ENCODE measurements at places on chromosomes 5 and 9.

DNA sequence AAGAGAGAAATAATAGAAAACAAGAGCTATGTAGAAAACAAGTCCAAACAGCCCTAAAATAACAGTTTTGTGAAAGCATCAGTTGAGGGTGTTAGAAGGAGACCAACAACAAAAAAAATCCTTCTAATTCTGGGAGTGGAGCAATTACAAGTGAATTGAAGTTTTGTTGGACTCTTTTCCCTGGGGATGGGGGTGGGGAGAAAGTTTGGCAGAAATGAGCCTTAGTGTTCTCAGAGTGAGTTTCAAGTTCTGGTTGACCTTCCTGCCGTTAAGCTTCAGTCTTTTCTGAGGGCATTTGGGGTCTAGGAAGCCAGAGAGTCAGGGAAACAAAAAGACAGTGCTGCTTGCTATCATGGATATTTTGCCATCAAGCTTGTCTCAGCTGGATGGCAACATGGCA, 106.3 kb upstream of the TRIM32 start:
- no peak for DNase-seq

GRCh38 chr9:72150127-72150526, 887 bp downstream of the GDA start:
- DNase-seq, result no peak

GRCh38 chr5:126911986-126912385, 118.4 kb downstream of the MARCHF3 start:
- DNase-seq, result no peak

DNA sequence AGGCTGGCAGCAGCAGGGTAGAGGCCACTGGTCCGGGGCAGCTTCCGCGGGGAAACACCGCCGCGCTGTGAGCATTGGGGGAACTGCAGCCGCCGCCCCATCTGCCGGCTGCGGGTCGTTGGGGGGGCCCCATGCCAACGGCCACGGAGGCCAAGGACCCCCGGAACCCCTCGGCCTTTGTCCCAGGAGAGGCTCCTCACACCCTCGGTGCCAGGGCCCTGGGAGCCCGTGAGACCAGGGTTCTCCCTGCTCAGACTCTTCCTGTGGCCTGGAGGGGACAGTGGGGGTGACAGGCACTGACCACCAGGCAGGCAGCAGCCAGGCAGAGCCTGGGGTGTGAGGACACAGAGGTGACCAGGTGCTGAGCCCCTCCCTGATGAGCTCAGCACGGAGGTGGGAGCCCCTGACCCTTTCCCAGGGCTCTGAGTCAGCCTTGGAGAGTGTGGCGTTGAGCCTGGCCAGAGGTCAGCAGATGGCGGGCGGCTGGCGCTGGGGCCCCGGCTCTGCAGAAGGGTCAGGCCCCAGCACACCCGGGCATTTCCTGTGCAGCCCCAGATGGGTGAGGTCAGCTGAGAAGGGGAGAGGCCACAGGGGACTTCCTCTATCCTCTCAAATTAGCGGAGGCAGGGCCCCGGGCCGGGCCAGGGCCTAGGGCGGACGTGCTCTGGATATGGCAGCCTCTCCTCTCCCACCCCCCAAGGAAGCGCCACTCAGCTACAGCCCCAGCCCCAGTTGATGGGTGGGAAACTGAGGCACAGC, 17.9 kb upstream of the EGFL7 start:
- DNase-seq, result peak; percentile 82

DNA sequence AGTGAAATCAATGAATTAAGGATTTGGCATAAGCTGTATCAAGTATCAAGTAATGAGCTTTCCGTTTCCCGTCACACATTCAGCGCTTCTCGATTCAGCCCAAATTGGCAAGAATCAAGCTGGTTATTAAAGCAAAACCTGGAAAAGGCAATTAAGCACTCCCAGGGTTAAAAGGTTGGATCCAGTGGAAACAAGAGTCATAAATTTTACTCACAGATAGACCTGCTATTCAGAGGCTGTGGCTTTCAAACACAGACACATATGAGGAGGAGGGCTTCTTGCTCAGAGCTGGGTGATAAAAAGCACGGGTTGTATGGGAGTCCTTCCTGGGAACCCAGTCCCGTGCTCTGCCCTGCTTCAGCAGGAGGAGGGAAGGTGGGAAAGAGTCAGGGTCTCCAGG, 112.3 kb upstream of the CXCL14 start:
- no peak for DNase-seq

DNA sequence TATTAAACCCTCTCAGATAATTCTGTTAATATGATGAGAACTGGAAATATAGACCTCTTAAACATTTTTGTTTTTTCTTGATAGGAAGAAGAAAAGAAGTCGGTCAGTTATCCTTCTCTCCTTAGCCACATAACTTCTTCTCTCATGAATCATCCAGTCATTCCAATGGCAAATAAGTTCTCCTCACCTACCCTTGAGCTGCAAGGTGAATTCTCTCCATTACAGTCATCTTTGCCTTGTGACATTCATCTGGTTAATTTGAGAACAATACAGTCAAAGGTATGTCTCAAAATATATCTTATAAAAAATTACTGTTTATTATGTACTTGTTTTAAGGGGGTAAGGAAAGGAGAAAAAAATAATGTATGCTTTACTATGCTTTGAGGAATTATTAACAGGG, 165.3 kb downstream of the MAN2A1 start:
- no peak for DNase-seq

GRCh38 chr5:115530426-115530825, 14.1 kb downstream of the FEM1C start:
- no peak for DNase-seq

- no peak for DNase-seq
Observed at GRCh38 chr9:77453825-77454647, 194.1 kb downstream of the GNA14 start.

GRCh38 chr9:4293293-4293941, 6.5 kb downstream of the GLIS3 start:
- no peak for DNase-seq

DNA sequence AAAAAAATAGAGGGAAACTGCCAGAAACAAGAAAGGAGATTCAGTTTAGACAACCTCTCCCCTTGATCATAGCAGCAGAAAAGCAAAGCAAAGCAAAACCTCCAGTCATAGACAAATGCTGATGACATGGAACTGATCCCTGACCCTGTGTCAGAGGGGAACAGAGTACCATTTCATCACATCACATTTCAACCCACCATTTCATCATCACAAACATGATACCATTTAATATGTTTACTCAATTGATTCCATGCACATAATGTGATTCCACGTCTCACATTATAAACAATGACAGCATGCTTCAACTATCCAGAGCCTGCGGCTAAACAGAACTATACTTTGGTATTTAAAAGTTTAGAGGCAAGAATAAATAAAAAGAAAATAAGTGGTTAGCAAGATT, 28.7 kb upstream of the ACOT12 start:
- no peak for DNase-seq

- no peak for DNase-seq
Observed at GRCh38 chr9:130518943-130519799, 60.2 kb upstream of the FUBP3 start.

DNA sequence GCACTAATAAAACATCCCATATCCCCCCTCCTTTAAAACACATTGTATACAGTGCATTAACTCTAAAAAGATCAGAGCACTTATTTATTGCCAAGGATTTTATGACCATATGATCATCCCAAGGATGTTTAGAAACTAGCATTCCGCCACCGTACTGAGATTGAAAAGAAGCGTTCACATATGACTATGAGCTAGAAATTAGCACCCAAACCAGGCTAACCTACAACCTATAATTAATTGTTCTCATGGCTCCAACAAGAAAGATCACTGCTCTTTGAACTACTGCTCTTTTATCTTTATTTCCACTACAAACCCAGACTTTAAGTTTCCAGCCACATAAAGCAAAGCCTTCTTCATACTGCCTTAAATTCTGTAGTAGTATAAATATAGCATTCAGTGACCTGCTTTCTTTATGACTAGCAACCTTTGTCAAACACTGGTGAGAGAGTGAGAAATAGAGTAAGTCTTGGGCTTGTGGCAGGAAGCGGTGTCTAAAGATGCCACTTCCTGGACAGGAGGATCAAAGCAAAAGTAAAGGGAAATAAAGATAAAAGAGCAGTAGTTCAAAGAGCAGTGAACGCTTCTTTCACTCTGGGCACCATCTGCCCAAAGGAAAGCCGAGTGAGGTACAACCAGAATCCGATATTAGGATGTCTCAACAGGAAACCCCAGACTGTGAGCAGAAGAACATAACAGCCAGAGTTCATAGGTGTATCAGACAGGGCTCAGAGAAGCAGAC, 151.1 kb upstream of the ERCC6L2 start:
- peak; percentile 57 for DNase-seq

GRCh38 chr9:95757439-95757838, 118.1 kb upstream of the ERCC6L2 start:
- DNase-seq, result no peak

GRCh38 chr9:131049829-131050715, 41.1 kb downstream of the LAMC3 start:
- DNase-seq, result no peak

DNA sequence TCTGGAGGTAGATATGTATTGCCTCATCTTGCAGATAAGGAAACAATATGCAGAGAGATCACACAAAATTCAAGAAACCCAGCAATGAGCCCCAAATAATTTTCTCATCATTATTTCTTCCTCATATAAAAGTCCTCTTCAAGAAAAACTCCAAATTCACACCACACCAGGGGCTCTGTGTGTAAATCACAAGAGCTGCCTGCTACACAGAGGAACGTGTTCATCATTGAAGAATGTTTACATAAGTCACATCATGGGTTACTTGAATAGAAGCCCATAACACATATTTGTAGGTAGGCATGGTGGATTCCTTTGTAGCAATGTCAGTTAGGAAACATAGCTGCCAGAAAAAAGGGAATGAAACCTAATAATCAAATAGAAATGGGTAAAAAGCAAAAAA, 308.1 kb upstream of the TLE4 start:
- no peak for DNase-seq

GRCh38 chr5:133818031-133818431, 150.4 kb downstream of the C5orf15 start:
- no peak for DNase-seq

DNA sequence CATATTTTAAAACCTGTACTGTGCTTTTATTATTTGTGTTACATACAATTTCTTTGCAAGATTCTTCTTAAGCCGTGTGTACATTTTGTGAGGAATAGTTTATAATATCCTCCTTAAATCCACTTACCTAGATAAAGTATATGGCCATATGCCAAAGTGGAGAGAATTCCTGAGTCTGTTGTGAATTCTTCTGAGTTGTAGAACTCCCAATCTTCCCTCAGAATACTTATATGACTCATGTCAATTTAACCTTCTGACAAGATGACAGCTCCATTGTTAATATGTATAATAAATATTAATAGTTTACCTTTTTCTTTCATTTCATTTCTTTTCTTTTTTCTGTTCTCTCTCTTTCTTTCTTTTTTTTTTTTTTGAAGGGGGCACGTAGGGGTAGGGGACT, 6.0 kb upstream of the RICTOR start:
- DNase-seq, result no peak

DNA sequence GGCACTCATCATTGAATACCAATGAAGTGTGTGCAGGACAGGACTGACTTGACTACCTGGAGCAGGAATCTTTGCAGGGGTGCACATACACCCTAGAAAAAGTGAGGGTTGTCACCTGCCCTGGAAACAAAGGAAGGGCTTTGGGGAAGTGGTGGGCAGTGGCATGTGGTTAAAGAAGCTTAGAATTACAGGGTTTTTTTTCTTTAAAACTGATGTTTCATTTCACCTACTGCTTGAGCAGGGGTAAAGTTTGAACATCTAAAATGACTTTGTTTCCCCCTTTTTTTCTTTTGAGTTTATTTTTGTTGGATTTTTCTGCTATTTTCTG, 2.0 kb upstream of the KDM3B start:
- no peak for DNase-seq

- DNase-seq, result no peak
Observed at GRCh38 chr5:23763170-23763569, 255.8 kb downstream of the PRDM9 start.

GRCh38 chr9:28212979-28213378, 639.7 kb upstream of the C9orf72 start:
- no peak for DNase-seq

DNA sequence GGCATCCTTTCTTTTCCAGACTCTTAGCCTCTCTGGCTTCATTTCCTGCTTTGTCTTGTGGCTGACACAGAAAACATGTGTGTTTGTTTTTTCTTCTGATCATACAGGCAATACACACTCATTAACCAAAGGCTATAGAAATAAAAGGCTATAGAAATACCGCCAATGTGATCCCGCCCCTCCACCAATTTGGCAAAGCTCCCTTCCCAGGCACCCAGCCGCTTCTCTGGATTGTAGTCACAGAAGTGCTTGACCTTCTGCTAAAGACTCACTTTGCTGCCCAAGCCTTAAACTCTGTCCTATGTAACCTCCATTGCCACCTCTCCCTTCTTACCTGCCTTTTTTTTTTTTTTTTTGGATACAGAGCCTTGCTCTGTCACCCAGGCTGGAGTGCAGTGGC, 5.3 kb downstream of the TXNDC15 start:
- DNase-seq, result no peak

DNA sequence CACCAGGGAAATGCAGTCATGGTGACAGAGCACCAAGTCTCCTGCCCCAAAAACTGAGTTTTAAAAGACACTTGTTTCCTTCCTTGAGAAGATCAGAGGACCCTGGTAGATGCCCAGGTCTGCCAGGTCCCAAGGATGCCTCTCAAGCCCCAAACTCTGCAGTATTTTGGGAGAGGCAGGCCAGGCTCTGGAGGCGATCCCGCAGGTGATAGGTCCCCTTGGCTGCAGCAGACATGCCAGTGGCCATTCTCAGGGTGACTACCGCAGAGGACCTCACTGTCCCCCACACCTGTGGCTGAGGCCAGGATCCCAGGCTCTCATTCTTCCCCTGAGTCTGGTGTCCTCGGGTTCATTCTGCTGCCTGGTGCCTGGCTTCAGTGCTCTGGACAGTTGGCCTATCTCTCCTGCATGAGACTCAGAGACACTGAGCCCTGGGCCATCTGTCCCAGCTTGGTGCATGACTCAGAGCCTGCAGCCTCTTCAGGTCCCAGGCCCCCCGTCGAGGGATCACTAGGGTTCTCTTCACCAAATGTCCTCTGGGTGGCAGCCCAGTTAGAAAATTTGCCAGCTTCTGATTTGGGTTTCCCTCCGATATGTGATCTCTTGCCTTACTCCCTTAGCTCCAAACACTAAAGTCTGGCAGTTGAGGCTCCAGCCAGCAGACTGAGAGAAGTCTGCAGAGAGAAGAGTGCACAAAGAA, 59.7 kb upstream of the GARNL3 start:
- DNase-seq, result no peak

- DNase-seq, result no peak
Observed at GRCh38 chr5:133485468-133485867, 126.9 kb downstream of the FSTL4 start.

DNA sequence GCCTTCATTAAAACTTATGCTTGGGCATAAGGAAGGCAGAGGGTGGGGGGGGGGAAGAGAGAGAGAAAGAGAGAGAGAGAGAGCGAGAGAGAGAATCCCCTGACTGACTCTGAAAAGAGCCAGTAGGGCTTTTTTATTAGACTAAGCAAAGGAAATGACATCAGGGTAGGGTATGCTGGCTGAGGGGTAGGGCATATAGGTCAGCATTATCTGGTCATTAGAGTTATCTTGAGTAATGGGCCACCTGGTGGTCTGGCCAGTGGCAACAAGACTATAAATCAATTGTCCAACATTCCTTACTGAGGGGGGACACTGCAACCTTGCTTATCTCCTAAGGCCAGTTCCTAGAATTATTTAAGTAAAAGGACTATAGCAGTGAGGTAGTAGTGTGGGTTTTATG, 67.2 kb downstream of the TSSK1B start:
- no peak for DNase-seq

GRCh38 chr9:107141967-107142366, 141.1 kb upstream of the RAD23B start:
- no peak for DNase-seq

GRCh38 chr5:93755716-93756115, 14.3 kb upstream of the POU5F2 start:
- no peak for DNase-seq

GRCh38 chr5:170120576-170120975, 14.9 kb downstream of the FOXI1 start:
- DNase-seq, result no peak
